ENCODE measurements at places on chromosomes 5 and 9.

DNA sequence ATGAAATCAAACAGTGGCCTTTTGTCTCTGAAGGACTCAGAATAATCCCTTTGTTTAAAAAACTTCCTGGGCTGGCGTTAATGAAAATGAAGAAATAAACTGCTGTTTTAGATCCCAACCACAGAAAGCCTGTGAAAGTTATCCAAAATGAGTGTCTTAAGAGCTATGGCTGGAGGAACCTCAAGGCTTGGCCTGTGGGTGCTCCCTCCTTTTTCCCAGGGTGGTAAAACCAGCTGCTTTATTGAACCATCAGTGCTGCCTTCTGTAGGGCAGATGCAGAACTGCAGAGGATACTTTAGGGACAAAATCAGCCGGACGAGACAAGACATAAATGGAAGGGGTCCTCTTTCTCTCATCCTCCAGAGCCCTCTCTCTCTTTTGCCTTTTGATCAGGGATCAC, 100.9 kb downstream of the SMARCA2 start:
- no peak for DNase-seq

DNA sequence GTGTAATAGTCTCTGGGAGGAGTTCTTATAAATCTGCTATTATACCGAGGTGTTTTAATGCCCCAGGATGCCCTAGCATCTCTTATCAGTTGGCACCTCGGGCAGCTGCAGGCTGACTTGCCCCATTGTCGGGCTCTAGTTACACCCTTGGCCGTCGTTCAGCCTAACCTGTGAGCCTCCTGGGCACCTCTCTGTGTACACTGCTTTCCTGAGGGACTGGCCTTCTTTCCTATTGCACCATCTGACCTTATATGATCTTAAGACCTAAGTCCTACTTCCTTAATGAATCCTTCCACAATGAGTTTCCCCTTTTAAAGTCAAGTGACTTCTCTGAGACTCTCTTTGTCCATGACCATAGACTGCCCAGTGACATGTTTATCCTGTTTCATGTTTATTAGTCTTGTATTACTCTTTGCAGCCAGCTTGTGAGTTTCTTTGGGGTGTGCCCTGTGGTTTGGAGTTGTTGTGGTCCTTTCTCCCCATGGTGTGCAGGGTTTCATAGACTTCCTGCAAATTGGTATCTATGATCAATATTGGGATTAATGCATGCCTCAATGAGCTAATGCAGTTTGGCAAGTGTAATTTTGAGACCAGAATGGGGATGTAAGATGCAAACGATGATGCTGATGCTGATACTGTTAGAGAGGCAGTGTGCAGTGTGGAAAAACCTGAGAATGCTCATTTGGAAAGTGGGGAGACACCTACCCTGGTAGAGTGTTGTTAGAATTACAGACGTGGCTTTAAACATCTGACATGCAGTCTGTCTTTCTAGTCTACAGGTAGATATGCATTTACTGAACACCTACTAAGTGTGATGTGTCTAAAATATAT, 4.9 kb downstream of the DAPK1 start:
- DNase-seq: no peak

DNA sequence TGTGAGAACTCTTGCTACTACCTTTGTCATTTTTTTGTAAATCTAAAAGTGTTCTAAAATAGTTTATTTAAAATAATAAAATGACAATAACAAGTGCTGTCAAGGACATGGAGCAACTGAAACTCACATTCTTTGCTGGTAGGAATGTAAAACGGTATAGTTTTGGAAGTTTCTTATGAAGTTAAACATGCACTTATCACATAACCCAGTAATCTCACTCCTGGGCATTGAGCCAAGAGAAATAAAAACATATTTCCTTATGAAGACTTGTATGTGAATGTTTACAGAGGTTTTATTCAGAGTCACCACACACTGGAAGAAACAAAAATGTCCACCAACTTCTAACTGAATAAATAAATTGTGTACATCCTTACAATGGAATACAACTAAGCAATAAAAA, 46.0 kb upstream of the COL15A1 start:
- no peak for DNase-seq

DNA sequence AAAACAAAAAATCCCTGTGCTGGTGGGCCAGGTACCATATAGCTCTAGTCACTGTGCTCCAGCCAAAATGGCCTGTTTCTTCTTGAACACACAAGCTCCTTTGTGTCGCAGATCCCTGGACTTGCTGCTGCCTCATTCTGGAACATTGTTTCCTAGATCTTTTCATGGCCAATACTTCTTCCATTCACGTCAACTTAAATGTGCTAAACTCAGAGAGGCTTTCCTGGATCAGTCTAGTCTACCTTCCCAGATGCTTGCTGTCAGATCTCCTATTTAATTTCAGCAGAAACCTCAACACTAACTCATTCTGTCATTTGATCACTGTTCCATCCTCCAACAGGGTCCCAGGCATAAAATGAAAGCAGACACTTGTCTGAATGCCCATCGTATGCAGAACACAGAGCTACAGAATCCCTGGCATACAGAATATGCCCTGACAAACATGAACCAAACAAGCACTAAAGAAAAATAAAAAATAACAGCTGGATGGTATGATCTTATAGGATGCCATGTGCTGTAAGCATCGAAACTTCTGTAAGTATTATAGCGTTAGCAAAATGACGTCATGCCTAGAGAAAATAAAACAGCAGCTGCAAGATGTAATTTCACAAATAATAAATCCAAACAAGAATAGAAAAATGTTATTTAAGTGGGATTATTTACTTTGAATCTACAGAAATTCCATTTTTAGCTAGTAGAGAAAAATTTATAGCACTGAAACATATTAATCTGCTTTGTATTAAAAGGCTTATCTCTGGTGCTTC, 403.7 kb upstream of the DAP start:
- DNase-seq: no peak

DNA sequence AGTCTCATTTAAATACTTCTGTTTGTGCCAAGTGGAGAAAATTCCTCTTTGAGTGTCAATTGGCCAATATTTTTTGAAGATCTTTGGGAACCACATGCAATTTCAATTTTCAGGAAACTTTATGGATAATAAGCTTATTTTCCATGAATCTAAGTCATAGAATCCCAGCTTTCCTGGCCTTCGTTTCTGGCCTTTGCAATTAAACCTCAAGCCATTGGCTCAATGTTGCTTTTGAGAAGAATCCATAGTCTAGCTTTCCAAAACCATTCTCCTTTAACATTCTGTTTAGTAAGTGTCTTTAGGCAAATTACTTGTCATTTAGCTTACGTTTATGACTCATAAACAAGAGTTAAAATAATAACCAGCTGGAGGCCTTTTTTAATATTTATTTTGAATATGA, 145.0 kb upstream of the FTMT start:
- no peak for DNase-seq

GRCh38 chr9:137218754-137219271, 3.2 kb downstream of the RNF208 start:
- DNase-seq: no peak

DNA sequence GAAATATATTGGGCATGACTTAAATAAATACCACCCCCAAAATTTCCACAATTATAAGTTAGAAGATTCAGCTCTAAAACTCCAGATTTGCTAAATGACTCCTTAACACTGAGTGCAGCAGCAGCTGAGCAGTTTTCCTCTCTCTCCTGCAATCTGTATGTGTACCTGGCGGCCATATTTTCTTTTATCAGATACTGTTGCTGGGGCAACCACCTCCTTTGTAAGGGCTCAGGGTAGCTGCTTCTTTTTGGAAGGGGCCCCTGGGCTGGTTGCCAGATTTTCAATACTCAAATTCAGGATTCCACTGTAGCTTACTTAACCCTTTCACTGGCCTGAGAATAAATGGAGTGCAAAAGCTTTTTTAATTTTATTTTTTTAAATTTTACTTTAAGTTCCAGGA, 197.0 kb downstream of the TAF11L14 start:
- no peak for DNase-seq

DNA sequence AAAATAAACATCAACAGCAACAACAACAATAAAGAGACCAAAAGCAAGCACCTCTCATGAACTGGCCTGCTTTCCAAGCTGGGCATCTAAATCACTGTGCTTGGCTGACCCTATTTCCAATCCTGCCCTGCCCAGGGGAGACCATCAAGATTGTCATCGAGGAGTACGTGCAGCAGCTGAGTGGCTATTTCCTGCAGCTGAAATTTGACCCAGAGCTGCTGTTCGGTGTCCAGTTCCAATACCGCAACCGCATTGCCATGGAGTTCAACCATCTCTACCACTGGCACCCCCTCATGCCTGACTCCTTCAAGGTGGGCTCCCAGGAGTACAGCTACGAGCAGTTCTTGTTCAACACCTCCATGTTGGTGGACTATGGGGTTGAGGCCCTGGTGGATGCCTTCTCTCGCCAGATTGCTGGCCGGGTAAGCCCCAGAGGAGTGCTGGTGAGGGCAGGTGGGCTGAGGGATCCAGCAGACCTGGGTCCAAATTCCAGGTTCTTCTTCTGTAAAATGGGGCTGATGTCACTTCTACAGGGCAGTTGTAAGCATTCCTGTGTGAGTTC, 15.6 kb downstream of the PTGS1 start:
- no peak for DNase-seq

- DNase-seq: peak; percentile 18
Observed at GRCh38 chr5:75510836-75511434, 494 bp downstream of the CERT1 start.

DNA sequence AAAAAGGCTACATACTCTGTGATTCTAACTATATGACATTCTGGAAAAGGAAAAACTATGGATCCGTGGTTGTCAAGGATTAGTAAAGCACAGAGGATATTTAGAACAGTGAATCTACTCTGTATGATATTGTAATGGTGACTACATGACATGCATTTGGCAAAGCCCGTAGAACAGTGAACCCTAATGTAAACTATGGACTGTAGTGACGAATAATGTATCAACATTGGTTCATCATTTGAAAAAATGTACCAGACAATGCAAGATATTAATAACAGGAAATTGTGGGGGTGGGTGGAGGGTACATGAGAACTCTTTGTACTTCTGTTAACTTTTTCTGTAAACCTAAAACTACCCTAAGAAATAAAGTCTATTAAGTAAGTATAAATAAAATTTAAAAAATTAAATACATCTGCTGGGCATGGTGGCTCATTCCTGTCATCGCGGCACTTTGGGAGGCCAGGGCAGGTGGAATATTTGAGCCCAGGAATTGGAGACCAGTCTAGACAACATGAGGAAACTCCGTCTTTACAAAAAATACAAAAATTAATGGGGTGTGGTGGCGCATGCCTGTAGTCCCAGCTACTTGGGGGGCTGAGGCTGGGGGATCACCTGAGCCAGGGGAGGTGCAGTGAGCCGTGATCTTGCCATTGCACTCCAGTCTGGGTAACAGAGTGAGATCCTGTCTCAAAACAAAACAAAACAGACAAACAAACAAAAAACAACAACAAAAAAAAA, 101.7 kb upstream of the TBC1D2 start:
- DNase-seq: no peak

DNA sequence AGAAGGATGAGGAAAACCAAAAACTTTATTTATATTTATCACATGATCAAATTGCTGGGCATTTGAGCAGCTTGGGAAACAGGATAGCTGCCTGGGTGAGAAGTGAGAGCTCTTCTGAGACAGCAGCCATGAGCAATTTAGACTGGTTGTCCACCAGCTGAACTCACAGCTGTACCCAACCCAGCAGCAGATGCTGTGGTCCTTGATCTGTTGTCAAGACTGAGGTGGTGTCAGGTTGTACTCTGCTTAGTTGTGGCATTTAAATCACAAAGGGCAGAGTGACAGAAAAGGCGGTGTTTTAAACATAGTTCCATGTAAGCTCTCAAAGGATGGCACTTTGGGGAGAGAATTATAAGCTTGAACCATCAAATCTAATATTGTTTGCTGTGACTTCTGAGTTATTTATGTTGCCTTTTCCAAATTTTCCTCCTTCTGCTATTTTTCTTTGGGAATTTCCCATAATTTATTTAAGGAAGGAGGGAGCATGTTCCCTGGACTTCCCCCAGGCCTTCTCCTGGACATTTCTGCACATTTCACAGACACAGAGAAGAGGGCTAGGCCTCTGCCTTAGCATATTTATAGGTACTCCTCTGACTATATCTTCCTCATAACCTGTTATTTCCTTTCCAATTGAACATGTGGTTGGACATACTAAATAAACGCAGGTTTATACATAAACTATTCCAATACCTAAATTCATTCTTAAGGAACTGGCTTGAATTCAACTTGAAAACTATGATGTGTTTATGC, 117.7 kb upstream of the FER start:
- no peak for DNase-seq

GRCh38 chr9:123033864-123034601, 566 bp downstream of the GPR21 start:
- no peak for DNase-seq

GRCh38 chr5:52282647-52283046, 505.1 kb upstream of the ITGA1 start:
- no peak for DNase-seq

DNA sequence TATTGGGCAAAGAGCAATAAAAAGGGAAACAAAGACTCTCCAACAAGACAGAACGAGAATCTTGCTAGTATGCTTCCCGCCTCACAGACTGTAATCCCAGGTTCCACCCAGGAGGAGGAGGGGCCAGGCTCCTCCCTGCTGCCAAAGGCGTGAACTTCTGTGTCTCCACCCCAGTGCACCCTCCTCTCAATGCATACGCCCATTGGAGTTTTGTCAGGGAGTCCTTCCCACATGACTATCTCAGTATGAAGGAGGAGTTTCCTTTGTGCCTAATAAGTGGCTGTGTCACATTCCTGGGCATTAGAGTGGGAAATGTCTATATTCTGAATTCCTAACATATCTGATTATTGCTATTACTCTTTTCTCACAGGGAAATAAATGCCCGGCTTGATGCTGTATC, 106.4 kb upstream of the DHFR start:
- no peak for DNase-seq

DNA sequence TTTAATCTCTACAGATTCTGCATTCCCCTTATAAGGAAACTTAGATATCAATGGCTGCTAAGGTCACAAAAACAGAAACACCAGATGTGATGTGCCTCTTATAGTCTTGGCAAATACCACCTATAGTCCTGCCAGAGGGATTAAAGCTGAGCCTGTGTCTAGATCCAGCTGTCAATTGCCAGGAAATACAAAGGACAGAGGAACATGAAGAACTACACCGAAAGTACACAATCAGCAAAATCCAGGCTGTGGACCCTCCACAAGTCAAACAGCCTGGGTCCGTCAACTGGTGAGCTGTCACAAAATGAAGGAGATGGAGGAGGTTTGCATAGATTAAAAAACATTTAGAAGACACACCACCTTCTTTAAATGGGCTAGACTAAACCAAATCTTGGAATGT, 85.4 kb downstream of the KLF4 start:
- no peak for DNase-seq

GRCh38 chr5:75152860-75153259, 83.8 kb downstream of the ANKRD31 start:
- no peak for DNase-seq

GRCh38 chr9:13324988-13325387, 45.5 kb upstream of the MPDZ start:
- no peak for DNase-seq

- no peak for DNase-seq
Observed at GRCh38 chr9:107176436-107177151, 106.5 kb upstream of the RAD23B start.

- DNase-seq: no peak
Observed at GRCh38 chr5:171858303-171858702, 72.7 kb downstream of the SMIM23 start.
